ENCODE measurements at places on chromosomes 7 and 10.

DNA sequence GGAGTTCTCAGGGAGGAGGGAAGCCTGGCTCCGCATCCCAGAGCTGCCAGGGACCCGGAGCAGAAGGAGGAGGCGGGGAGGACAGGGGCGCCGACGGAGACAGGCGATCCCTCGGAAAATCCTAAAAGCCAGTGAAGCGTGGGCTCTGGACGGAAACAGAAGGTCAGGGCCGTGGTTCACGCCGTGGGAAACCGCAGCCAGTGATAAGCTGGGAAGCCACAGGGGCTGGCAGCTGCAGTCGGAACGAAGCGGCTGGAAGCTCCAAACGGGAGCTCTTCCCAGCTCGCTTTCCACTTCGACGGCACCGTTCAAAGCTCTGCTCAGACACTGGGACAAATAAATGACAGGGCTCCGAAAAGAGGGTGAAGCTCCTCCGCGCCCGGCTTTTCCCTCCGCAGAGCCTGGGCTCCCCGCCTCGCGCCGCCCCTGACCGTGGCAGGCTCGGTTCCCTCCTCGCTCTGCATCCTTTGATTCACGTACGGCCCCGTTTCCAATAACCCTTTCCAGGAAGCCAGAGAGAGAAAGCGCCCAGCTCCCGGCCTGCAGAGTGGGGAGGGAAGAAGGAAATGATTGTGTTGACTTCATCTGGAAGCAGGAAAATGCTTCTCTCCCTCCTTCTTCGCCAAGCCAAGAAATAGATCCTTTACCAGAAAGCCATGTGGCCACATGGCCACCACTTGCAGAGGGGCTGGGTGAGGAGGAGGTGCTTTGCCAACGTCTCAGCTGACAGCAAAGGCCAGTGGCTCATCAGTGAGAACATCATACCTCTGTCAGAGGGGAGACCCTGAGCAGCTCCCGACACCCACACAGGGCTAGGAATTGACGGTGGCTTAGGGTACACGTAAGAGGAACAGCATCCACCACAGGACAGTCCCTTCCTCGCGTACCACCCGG, 57.4 kb downstream of the ADRB1 start:
- no peak for DNase-seq

DNA sequence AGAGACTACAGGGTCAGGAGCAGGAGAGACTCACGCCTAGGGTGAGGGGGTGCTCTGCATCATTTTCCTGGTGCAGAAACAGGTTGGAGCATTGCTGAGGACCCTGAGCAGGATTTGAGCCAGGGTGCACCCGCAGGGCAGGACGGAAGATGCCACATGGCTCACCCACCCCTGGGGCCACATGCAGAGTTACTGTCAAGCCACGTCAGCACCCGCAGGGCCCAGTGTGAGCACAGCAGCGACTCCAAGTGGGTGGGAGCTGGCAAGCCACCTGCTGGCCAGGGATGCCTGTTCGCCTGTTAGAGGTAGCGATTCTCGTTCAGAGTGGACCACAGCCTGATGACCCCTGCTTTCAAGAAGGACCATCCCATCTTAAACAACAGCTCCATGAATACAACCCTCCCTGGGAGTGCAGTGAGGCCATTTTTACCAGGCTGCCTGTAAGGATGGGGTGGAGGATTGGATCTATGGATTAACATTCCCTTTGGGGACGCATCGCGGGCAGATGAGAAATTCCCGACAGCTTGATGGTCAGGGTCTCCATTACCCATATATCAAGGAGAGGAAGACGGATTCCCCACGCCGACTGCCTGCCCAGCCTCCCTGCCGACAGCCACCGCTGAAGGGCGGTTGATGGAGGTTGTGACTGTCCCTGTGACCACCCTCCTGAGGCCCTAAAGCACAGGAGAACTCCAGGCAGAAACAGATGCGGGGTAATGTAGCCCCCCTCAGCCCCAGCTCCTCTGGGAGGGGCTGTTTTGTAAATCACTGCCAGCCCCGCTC, 101.1 kb upstream of the RET start:
- peak; percentile 81 for DNase-seq

DNA sequence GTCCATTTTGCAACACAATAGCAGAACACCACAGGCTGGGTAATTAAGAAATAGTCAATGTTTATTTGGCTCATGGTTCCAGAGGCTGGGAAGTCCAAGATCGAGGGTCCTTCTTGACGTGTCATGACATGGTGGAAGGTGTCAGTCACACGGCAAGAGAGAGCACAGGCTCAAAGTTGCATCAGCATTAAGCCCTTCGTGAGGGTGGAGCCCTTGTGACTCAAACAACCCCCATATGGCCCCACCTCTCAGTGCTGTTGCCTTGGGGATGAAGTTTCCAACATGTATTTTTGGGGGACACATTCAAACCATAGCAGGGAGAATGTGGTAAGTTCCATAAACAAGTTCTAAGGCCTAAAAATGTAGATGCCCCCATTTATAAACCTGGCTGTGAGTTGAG, 24.6 kb upstream of the GTPBP4 start:
- no peak for DNase-seq

DNA sequence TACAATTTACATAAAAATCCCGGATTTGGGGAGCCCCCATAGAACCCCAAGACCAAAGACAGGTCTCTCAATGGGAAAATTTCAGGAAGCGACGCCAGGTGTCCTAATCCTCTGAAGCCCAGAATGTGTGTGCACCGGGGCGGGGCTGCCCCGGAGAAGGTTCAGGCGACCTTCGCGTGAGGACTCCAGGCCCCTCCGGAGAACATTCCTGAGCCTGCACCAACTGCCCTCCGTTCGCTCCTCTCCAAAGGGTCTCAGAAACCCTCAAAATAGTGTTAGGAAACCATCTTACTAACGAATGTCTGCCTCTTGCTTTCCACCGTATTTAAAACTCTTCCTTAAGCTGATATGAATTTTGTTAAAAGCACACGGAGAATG, 78.5 kb upstream of the INSIG1 start:
- DNase-seq, result no peak

DNA sequence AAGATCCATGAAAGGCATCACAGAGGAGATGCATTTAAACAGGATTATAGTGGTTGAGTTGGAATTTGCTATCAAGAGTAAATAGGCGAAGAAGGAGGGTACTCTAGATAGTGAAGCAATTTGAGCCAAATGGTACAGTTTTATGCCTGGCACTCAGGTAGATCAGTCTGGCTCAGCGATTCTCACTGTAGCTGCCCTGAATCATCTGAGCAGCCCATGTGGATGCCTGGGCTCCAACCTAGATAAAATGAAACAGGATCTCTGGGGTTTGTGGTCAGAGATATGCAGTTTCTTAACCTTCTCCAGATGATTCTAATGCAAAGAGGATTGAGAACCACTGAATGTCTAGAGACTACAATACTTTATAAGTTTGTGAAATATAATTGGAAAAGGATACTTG, 282.0 kb upstream of the FZD1 start:
- DNase-seq, result no peak

DNA sequence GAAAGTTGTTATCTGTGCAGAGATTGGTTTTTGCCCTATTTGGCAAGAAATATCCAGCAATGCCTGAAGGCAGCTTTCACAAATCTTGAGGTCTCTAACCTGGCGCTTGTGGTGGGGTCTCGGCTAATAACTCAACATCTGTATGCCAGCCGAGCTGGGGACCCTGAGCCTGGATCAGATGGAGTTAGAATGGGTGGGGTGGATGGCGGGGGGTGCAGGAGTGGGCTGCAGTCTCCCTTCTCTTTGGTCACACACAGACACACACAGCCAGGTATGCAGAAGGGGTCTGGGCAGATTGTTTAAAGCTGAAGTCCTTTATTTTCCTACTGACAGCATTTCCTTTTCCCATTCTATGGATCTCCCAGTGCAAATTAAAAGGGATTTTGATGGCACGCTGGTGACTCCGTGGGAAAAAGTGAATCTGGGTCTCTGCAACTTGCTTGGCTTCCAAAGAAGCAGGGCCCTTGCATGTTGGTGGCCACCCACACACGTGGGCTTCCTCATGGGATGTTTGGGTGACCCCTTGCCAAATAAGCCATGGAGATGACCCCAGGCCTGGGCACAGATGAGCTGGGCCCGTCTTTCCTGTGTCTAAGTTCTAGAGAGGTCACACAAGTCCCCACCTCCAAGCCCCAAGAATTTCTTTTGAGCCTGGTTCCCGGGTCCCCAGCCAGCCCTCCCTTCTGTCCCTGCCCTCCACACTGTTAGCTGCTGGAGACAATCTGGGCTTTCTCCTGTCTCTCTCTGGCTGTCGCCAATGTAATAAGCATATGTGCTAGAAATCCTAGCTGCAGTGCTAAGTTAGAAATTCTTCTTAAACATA, 39.9 kb upstream of the EMX2 start:
- DNase-seq, result no peak

GRCh38 chr10:69733791-69734261, 67.9 kb upstream of the COL13A1 start:
- DNase-seq, result no peak

- DNase-seq, result no peak
Observed at GRCh38 chr7:5630670-5631069, 150.8 kb downstream of the RNF216 start.

GRCh38 chr7:101021703-101022102, 1.8 kb downstream of the MUC17 start:
- DNase-seq, result no peak

Measured in osteocyte (in vitro differentiated cells).